GM20000 (cell line): ENCODE measurements at places on chromosomes 1 and 21.
A peak's percentile ranks its signal among the peaks of the same experiment; 100 is the strongest.

DNA sequence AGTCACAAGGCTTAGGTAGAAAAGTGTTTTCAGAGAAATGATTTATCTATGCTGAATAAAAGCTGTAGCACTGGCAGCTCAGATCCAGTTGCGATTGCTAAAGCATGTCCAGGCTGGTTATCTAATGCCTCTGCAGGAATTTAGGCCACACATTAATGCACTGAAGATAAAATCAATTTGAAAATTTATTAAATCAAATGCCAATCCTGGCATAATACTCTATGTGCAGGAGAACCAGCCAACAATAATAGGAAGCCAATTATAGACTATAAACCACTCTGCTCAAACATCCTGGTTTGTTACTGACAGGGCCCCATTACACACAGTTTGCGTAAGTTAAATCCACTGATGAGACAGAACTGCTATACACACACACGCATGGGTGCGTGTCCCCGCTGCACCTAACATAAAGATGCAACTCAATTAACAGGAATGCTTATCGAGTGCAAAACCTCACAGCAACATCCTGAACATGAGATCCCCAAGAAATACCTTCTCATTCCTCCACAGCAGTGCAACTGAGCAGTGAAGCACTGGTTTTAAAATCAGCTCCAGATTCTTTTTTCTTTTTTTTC is 40.6 kb downstream of the PTP4A2 start:
- no peak for DNase-seq

GRCh38 chr1:224623310-224623714 is 7.2 kb downstream of the CNIH3 start:
- DNase-seq: no peak

- no peak for DNase-seq
These were observed 1.8 kb downstream of the CTXND2 start for GRCh38 chr1:150888727-150889126.

DNA sequence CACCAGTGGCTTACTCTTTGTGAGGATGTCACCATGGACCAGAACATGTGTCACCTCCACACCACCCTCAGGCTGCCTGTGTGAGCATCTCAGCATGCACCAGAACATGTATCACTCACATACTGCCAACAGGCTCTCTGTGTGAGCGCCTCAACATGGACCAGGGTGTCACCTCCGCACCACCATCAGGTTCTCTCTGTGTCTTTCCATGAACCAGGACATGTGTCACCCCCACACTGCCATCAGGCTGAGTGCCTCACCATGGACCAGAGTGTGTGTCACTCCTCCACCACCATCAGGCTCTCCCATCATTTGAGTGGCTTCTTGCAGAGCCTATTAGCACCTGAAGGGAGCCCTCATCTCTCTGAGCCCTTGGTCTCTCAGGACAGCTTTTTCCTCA is 125.2 kb downstream of the ZNF648 start:
- DNase-seq: peak; percentile 36

GRCh38 chr1:14034506-14034905 is 334.5 kb downstream of the PRDM2 start:
- no peak for DNase-seq

DNA sequence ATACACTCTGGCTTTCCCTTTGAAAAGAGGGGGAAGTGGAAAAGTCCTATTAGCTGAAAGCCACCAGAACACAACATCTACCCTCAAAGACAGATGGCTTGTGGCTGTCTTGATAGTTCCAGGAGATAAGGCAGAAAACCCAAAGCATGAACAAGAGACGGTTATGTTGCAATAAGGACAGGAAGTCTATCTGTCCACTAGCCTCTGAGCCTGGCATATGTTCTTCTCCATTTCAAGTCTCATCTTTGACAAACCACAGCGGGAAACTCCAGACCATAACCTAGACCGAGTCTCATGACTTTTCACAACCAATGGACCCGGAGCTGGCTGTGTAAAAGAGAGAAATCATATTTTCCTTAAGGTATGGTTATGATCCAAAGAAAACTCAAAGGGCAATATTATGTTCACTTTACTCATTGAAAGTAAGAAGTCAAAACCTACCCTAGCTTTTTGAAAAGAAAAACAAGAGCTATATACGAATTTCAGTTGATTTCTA is 33.8 kb downstream of the DUSP10 start:
- peak; percentile 60 for DNase-seq

DNA sequence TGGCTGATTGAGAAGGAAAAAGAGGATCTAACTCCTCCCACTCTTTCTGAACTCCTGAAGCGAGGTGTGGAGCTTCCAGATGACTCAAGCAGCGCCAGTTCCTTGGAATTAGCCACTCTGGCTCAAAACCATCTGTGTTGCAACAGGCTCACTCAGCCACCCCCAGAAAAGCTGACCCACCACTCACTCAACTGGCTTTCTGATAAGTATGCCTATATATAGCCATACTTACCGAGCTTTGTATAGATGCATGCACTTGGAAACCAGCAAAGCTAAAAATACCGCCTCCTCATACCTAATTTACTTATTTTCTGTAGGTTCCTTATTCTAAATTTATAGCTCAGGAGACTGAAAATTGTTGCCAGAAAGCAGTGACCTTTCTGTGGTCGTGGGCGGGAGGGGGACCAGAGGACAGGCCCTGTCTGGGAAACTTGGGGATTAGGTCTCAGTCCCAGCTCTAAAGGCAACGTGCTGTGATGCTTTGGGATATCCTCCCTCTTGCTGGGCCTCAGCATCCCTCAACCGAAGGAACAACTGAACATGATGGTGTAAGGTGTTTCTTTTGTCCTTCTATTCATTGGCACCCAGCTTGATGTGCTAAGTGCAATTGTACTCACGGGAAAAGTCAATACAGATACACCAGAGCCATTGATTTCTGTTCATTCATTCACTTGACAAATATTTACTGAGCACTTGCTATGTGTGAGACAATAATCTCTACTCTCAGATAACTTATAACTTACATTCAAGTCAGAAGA is 65.7 kb downstream of the NENF start:
- DNase-seq: no peak

- DNase-seq: no peak
These were observed 3.7 kb upstream of the DMRTB1 start for GRCh38 chr1:53455364-53455991.
